ENCODE measurements at places on chromosomes 16 and 17.

- DNase-seq: no peak
These were observed 46.4 kb downstream of the NKD1 start for GRCh38 chr16:50594308-50595260.

DNA sequence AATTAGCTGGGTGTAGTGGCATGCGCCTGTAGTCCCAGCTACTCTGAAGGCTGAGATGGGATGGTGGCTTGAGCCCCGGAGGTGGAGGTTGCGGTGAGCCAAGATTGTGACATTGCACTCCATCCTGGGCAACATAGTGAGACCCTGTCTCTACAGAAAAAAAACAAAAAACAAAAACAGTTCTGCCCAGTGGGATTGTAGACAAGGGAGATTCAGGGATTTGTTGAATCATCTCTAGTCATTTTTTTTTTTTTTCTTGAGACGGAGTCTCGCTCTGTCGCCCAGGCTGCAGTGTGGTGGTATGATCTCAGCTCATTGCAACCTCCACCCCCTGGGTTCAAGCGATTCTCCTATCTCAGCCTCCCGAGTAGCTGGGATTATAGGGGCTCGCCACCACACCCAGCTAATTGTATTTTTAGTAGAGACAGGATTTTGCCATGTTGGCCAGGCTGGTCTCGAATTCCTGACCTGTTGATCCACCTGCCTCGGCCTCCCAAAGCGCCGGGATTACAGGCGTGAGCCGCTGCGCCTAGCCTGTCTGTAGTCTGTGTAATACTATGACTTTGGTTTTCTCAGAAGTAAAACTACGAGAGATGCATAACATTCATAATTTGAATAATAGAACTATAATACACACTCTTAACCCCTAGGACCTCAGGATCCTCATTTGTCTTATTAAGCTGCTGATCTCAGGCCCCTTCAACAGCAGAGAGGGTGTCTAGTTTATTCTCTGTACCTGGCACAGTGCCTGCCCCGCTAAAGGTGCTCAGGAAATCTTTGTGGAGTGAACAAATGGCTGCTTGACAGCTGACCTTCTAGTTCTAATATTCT lies 1.4 kb downstream of the TEN1 start:
- peak; percentile 29 for DNase-seq

DNA sequence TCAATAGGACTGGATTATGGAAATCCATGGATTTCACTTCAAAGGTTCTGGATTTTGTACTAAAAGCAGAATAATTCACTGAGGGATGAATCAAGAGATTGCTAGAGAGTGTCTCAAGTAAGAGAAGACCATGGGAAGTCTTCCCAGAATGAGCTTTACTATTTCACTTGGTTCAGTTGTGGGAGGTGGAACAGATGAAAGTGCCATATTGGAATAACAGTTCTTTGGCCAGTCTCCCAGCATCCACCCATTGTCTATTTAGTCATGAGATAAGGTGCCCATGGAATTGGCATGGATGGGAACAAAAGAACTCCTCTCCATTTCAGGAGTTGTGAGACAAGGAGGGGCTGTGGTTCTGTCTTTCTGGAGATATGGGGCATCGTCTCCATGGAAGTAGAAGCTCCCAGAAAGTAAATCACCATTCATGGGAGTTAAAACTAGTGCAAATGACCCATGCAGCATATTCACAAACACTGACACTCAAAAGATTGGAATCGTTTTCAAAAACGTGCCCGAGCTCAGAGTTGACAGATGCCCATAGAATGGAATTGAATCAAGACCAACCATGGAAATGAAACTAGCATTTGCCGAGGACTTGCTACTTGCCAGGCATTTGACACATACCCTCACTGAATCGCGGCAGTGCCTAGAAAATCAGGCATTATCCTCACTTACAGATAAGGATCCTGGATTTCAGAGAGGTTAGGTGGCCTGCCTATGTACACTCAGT lies 36.2 kb upstream of the CLEC3A start:
- DNase-seq: no peak

DNA sequence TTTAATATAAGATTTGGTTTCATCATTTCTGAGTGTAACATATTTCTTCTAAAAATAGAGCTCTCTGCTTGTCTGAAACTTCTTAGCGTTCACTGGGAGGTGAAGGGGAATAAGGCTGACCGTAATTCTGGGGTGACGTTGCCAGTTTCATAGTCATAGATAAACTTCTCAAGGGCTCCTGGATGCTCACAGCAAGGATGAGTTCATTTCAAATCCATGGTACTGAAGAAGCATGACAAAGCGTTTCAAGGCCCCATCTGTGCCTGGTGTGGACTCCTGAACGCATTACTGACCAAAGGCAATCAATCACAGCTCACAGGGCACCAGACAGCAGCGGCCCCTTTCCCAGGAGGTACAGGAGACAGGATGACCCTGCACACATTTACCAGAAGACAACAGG lies 12.0 kb upstream of the EVPL start:
- DNase-seq: no peak

GRCh38 chr17:27906623-27907022 lies 13.5 kb upstream of the LYRM9 start:
- no peak for DNase-seq

GRCh38 chr16:943971-944370 lies 26.8 kb downstream of the LMF1 start:
- no peak for DNase-seq

GRCh38 chr17:57512258-57512657 lies 232.8 kb downstream of the CCDC182 start:
- no peak for DNase-seq
